A549 treated with Hydrocortisone at 1 μM for 4 hours (cell line): ENCODE measurements at places on chromosomes 12 and 14. TPM values are rescaled to one million over a fixed set of nuclear protein-coding genes. Genes with fewer than 3 reads are reported as not detected.

The MYF6 gene
- not detected in 5 replicates for total RNA-seq

The C12orf42 gene
- not detected in 5 replicates for total RNA-seq

The KRT82 gene
- not detected in 5 replicates for total RNA-seq

The TAS2R9 gene
- not detected in 5 replicates for total RNA-seq

The FLVCR2 gene
- total RNA-seq: 11.1 to 14.2 TPM (median 12.5 TPM) in 5 replicates

The MYRFL gene
- total RNA-seq: 0.02 to 0.06 TPM in 2 of 5 replicates, not detected in the others

The CLEC6A gene
- not detected in 5 replicates for total RNA-seq

The ARHGAP9 gene
- 0.17 to 0.62 TPM (median 0.38 TPM) in 5 replicates for total RNA-seq
